ENCODE measurements at places on chromosomes 5 and 9.

- no peak for DNase-seq
Measured at GRCh38 chr5:14713476-14714390, 49.2 kb downstream of the OTULIN start.

GRCh38 chr5:150640311-150641005 is at the start of gene SYNPO:
SYNPO (plus strand) TSS chr5:150640660; CDS start chr5:150648276, 7,616 bp downstream.
- peak; percentile 42 for DNase-seq

GRCh38 chr5:40399349-40399748 is 280.4 kb upstream of the PTGER4 start:
- DNase-seq, result no peak

DNA sequence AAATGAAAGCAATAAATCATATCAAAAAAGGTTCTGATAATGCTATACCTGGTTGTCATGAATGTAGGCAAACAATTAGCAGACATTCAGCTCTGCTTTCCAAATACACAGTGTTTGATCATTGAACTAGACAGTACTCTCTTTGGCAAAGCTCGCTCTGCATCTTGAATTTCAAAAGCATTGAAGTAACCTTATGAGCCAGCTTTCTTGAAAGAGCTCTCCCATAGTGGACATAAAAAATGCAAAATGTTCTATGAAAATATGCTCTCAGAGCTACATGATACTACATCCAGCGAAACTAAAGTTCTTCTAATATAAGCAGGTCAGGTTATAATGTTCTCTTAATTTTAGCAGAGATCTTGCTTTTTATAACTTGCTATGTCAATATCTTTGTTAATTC is 533.4 kb downstream of the CSNK1G3 start:
- no peak for DNase-seq

DNA sequence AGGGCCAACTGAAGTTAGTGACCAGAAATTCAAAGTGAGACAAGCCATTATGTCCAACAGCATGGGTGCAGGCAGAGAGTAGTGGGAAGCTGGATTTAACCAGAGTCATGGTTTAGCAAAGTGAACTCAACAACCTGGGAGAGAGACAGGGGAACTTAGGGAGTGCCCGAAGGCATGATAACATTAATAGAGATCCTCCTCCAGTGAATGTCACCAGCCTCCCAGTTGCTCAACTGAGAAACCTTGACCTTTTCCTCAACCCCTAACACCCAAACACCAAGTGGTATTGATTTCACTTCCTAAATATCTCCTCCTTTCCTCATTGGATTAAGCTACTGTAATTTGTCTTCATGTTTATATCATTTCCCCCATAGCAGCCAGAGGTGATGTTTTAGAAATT is 42.6 kb downstream of the HMGCS1 start:
- DNase-seq, result no peak

DNA sequence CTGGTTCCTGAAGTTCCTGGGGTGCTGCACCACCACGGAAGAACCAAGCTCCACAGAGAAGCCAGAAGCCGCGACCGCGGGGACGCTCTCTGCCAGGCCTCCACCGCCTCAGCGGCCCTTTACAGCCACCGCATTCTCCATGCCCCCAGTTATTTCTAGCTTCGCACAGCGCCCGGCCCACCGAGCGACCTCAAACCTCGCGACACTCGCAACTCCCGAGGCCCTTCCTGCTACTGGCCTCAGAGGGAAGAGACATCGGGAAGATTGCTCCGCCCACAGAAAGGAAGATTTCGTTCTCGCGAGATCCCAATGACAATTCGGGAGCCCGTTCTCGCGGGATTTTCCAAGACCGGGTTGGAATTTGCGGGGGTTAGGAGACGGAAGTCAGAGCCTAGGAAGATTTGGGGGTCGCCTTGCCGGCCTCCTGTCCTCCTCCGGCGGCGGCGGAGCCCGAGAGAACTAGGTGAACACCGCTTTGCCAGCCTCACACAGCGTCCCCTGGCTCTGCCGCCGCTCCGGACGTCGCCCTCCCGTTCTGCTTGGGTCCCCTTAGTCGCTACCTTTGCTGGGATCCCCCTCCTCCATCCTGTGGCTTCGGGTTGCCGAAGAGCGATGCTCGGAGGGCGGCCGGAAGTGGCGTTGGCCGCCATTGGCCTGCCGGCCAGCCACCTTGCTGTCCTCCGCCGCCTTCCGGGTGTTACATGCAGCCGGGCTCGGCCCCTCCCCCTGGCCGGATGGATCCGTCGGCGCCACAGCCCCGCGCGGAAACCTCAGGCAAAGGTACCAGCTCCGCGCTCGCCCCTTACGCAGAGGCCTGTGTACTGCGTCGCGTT is at the start of gene ERCC6L2:
Gene ERCC6L2, plus strand, starts transcription at position 387 of the 833 bp plus-strand sequence. Its CDS starts 348 bp downstream, at position 735.
- peak; percentile 91 for DNase-seq

DNA sequence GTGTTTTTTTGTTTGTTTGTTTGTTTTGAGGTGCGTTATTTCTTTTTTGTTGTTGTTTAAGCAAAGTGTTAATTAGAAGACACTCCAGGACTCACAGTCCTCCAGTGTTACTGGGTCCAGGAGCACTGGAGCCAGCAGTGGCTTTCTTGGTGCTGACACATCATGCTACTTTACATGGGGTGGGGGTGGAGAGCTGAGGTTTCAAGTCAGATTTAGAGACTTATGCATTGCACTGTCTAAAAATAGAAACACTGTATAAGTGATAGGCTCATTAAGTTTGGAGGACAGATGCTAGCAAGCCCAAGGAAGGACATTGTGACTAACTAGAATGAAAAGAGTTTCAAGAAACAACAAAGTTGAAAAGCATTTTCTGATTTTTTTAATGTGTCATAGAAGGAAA is 2209.2 kb downstream of the MAT2B start:
- no peak for DNase-seq

GRCh38 chr5:96807075-96807654 is 580 bp downstream of the ERAP1 start:
- peak; percentile 71 for DNase-seq

GRCh38 chr5:90161414-90161813 is 248.1 kb downstream of the CETN3 start:
- no peak for DNase-seq

DNA sequence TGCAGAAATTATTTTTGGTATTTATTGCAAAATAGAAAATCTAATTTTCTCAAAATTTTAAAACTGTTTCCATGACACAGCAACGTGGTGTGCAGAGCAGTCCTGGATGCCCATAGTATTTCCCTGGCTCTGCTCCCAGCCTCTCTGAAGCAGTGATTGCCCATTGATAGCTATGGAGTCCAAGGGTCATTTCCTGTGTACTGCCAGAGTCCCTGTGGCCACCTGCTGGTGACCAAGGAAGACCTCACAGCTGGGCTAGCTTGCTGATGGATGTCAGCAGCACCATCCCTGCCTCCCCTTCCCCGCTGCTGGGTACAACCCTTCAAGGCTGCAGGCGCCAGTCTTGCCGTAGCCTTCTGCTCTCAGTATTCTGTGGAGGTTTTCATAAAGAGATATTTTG is 184.1 kb downstream of the DIRAS2 start:
- DNase-seq, result no peak

- DNase-seq, result peak; percentile 96
Measured at GRCh38 chr9:89661956-89662717, 57.3 kb downstream of the GADD45G start.

DNA sequence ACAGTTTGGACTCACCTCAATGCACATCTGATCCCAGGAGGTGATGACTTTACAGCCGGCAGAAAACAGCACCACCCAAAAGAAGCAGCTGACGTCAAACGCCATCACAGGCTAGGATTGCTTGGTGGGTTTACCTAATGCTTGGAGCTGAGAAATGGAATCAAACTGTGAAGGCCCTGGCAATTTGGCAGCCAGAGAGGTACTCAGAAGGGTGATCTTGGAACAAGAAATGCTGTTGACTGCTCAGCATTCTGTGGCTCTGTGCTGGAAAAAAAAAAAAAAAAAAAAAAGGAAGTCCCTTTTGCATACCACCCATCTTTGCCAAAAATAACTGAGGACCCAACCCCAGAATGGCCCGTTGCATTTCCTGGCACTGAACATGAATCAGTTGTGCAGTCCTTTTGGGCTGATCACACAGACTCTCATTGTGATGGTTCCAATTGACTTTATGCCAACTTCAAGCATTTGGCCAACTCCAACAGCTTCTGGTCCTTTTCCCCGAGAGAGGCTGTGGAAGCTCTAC is at the start of gene CD180:
Gene CD180, minus strand, starts transcription at position 263 of the 523 bp plus-strand sequence. Its CDS starts 158 bp downstream, at position 105.
- DNase-seq, result peak; percentile 45

GRCh38 chr5:123705741-123706140 is 193.8 kb downstream of the CSNK1G3 start:
- DNase-seq, result no peak

GRCh38 chr9:131579789-131580211 is 34.5 kb downstream of the PRRT1B start:
- DNase-seq, result peak; percentile 46

GRCh38 chr9:114409842-114410241 is 22.1 kb upstream of the AKNA start:
- DNase-seq, result no peak

GRCh38 chr9:90846770-90847419 is 45.3 kb downstream of the SYK start:
- DNase-seq, result no peak

GRCh38 chr5:96065685-96066385 is 104.2 kb upstream of the ELL2 start:
- DNase-seq, result no peak

- no peak for DNase-seq
Measured at GRCh38 chr9:132024589-132024988, 55.1 kb downstream of the MED27 start.

DNA sequence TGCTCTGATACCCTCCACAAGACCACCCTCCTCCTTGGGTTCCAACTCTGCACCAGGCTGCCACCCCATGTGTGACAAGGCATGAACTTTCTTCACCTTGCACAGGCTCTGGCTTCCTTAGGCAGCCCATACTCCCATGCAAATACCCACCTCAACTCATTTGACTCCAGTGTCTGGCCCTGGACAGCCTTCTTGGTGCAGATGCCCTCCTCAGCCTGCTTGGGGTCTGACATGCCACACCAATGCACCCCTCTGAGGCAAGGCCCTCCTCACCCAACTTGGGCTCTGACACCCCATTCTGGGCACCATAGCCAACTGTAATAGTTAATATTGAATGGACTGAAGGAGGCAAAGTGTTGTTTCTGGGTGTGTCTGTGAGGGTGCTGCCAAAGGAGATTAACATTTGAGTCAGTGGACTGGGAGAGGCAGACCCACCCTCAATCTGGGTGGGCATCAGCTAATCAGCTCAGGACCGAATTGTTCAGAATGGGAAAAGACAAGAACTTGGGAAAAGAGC is 115.0 kb upstream of the EPB41L4A start:
- DNase-seq, result no peak

GRCh38 chr5:66354422-66354821 is 210.3 kb downstream of the SREK1 start:
- no peak for DNase-seq

- peak; percentile 35 for DNase-seq
Measured at GRCh38 chr9:93136011-93136440, 2.0 kb upstream of the NINJ1 start.

DNA sequence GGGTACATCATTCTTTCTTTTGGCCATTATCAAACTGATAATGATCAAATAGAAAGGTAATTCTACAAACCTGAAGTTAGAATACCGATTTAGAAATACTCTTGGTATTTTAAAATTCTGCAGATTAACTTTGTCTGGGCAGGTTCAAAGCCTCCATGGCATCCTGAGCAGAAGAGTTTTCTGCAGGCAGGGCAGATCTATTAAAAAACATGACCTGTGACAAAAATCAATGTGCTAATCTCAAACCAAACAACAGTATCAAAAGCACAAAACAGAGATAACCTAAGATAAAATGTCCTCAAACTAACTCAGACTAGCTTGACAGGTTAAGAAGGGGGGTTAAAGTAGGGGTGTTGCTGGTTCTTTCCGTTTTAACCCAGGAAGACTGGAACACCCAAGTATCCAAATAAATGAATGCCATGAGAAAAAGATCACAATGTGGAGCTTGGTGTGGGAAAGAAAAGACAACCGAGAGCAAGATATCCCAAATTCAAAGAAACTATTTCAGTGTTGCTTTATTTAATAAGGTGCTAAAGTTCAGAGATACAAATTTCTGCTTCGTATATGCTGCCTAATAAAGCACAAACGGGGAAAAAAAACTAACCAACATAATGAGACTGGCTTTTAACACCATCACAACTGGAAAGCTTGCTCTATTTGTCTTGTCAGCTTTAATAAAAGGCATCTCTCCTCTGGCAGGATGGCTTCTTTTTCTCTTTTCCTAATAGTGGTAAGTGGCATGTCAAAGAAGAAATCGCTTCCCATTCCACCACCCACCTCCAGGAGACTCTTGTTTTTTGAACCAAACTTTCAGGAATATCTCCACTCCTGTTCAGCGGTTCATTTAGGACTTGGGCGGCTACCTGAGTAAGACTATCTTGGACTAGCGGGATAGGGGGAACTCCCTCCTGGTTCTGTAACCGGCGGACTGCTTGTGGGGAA is 2.3 kb downstream of the EFNA5 start:
- DNase-seq, result no peak

GRCh38 chr5:90641528-90641927 is 82.9 kb downstream of the ADGRV1 start:
- no peak for DNase-seq
